ENCODE measurements at places on chromosomes 7 and 10.

GRCh38 chr10:62742536-62743061 lies 61.9 kb upstream of the ADO start:
- H3K27me3 ChIP-seq: no peaks in the 10 kb centered on the region
- no peak overlapping the region for H3K4me3 ChIP-seq
- H3K36me3 ChIP-seq: no peaks in the 10 kb centered on the region
- no peak overlapping the region for H3K27ac ChIP-seq
- DNase-seq: no peak

DNA sequence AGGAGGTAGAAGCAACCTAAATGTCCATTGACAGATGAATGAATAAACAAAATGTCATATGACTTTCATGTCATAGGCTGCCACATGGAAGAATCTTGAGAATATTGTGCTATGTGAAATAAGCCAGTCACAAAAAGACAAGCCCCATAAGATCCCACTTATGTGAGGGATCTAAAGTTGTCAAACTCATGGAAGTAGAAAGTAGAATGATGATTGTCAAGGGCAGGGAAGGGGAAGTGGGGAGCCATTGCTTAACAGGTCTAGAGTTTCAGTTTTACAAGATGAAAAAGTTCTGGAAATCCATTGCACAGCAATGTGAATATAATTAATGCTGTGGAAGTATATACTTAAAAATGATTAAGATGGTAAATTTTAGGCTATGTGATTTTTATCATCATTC lies 229.3 kb upstream of the KMT2E start:
- no peak overlapping the region for H3K27ac ChIP-seq
- DNase-seq: no peak
- H3K4me3 ChIP-seq: no peak overlapping the region
- no peaks in the 10 kb centered on the region for H3K36me3 ChIP-seq

DNA sequence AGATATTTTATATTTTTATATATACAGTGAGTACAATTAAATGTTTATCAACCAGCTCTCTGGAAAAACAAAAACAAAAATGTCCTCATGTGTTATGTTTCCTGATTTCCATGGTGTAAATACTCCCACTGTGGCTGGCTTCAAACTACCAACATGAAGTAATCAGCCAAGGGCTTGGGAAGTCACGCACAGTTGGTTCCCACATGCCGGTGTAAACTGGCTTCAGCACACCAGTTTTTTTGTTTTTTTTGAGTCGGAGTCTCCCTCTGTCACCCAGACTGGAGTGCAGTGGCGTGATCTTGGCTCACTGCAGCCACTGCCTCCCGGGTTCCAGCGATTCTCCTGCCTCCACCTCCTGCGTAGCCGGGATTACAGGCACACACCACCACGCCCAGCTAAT lies 11.8 kb downstream of the OSBPL3 start:
- H3K4me1 ChIP-seq: peaks cover 59% of the 10 kb centered on the region
- no peaks in the 10 kb centered on the region for H3K27me3 ChIP-seq
- H3K27ac ChIP-seq: no peak overlapping the region

GRCh38 chr7:117458977-117459583 lies 20.7 kb upstream of the CFTR start:
- H3K4me3 ChIP-seq: no peak overlapping the region
- no peaks in the 10 kb centered on the region for H3K4me1 ChIP-seq
- H3K36me3 ChIP-seq: no peaks in the 10 kb centered on the region
- no peak for DNase-seq

- no peaks in the 10 kb centered on the region for H3K27me3 ChIP-seq
- DNase-seq: no peak
- no peaks in the 10 kb centered on the region for H3K4me1 ChIP-seq
- no peaks in the 10 kb centered on the region for H3K36me3 ChIP-seq
These were observed 105.0 kb downstream of the PRTFDC1 start for GRCh38 chr10:24847112-24848070.

Measured in CD8-positive, alpha-beta memory T cell (primary cell).